ENCODE measurements at places on chromosomes 6 and 20.

GRCh38 chr6:63640062-63640461 lies 4.5 kb downstream of the PHF3 start:
- no peak for DNase-seq

- DNase-seq: no peak
These were observed 9.2 kb downstream of the GGT7 start for GRCh38 chr20:34863421-34863965.

DNA sequence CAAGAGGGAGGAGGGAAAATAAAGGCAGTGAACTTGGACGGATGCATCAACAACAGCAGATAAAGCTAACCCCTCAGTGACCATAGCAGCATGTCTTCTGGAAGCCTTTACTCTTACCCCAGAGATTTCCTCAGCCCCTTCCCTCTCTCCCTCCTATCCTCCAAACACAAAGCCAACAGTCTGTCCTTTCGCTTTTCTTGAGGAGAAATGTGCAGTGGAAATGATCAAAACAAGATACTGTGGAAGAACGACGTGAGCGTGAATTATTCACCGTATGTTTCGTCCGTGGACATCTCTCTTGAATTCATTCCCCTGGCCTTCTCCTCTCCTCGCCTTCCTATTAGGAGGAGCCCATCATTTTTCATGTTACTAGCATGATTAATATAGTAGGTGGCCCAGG lies 8.5 kb downstream of the NRN1 start:
- DNase-seq: no peak

DNA sequence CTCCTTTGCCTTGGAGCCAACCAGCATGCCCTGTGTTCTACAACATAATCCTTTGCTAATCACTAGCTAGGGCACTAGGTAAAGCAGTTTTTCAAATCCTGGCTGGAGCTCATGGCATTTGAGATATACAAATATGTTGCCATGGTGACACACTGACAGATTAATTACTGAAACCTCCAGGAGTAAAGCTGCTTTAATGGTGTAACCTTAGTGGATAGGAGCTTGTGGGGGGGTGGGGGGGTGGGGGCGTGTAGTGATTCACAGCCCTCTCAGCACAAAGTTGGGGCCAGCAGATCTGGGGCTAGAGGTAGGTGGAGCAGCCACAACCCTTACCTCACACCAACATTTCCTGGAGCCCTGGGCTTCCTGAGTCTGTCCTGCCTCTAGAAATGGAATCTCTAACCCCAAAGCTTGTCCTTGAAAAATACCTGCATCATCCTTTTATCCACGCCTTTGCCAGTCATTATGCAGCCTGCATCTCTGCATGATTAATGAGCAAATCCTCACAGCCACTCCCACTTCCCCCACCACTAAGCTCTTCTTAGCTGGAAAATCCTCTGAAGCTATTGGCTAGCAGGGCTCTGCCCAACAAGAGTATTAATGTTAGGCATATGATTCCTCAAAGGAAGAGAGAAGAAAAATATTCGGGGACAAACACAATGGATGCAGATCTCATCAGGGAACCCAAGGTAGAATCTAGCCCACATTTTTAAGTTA lies 84.5 kb upstream of the PRND start:
- no peak for DNase-seq

GRCh38 chr6:36820700-36821580 lies 18.3 kb downstream of the CPNE5 start:
- DNase-seq: no peak

- no peak for DNase-seq
These were observed 115.4 kb downstream of the SYCP2 start for GRCh38 chr20:59817846-59818615.

- DNase-seq: peak; percentile 4
These were observed at the start of gene SLPI for GRCh38 chr20:45254383-45255262. Gene SLPI (minus strand): TSS chr20:45254564. CDS start chr20:45254543, 21 bp downstream.

- no peak for DNase-seq
These were observed 681.4 kb downstream of the EPHA7 start for GRCh38 chr6:92737983-92738382.

DNA sequence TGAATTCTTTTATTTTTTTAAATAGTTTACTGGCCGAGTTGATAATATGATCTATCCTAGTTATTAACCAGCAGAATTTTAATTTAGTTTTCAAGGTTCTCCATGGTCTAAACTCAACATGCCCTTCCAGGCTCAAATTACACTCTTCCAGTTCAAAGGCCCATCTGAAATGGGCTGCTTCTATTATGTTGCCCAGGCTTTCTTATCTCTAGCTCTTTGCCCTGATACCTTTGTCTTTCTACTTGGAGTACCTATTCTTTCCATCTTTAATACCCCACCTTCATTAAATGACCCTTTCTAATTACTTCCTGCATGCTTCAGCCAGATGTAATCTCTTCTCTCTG lies 541.2 kb upstream of the FLRT3 start:
- DNase-seq: no peak

GRCh38 chr20:34300256-34300806 lies 2.8 kb downstream of the AHCY start:
- DNase-seq: no peak

GRCh38 chr6:43817192-43817591 lies 47.2 kb downstream of the VEGFA start:
- no peak for DNase-seq

All from globus pallidus (tissue), 1 donor.